Endothelial cell (in vitro differentiated cells): ENCODE measurements at places on chromosomes 7 and 10.
A peak's percentile ranks its signal among the peaks of the same experiment; 100 is the strongest.

GRCh38 chr7:131895541-131896164, 339.2 kb upstream of the PODXL start:
- DNase-seq, result no peak

- no peak for DNase-seq
These were observed 22.7 kb downstream of the NT5C3A start for GRCh38 chr7:33039903-33040292.

- DNase-seq, result no peak
These were observed 41.4 kb downstream of the LAMB4 start for GRCh38 chr7:108088729-108089128.

- DNase-seq, result no peak
These were observed 638 bp downstream of the LIPA start for GRCh38 chr10:89250865-89251408.

- no peak for DNase-seq
These were observed 129.4 kb downstream of the AKR1D1 start for GRCh38 chr7:138205614-138206150.

- DNase-seq, result peak; percentile 89
These were observed at the start of gene SLC25A28 for GRCh38 chr10:99619851-99620710. Gene SLC25A28, minus strand, starts transcription at chr10:99620439. Its CDS starts 104 bp downstream, at chr10:99620335.

- no peak for DNase-seq
These were observed 15.4 kb downstream of the TSPAN15 start for GRCh38 chr10:69466689-69467088.

DNA sequence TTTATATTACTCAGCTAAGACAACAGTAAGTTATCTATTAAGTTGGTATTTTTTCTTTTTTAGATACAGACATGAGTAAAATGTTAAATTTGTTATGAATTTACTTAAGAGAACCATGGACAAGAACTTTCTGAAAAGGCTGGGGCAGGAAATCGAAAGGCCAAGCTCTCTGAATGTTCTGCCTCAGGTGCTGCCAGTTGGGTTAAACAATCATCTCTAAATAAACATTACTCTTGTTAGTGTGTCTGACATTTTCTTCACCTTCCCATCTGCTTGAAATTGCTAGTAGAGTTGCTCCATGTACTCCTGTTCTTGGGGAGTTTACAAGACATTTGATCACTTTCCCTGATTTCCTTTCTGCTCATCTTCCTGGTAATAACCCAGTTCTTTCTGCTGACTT, 87.5 kb downstream of the ANKRD7 start:
- no peak for DNase-seq

DNA sequence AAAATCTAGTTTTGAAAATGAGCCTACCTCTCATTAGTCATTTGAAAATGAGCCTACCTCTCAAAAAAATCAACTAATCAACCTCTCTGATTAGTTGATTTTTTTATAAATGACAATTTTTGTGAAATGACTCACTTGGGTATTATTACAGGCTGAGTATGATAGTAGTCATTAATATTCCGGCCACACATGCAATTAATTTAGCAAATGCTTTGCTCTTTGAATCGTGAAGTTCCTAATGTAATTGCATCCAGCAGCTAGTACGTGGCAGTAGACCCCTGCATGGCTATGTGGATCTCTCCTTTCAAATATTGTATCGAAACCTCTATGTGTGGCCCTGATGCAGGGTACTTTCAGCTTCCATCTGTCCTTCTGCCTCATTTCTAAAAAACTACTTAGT, 245.9 kb upstream of the PHYHIPL start:
- DNase-seq, result no peak

GRCh38 chr7:80843018-80843677, 75.7 kb downstream of the SEMA3C start:
- no peak for DNase-seq

DNA sequence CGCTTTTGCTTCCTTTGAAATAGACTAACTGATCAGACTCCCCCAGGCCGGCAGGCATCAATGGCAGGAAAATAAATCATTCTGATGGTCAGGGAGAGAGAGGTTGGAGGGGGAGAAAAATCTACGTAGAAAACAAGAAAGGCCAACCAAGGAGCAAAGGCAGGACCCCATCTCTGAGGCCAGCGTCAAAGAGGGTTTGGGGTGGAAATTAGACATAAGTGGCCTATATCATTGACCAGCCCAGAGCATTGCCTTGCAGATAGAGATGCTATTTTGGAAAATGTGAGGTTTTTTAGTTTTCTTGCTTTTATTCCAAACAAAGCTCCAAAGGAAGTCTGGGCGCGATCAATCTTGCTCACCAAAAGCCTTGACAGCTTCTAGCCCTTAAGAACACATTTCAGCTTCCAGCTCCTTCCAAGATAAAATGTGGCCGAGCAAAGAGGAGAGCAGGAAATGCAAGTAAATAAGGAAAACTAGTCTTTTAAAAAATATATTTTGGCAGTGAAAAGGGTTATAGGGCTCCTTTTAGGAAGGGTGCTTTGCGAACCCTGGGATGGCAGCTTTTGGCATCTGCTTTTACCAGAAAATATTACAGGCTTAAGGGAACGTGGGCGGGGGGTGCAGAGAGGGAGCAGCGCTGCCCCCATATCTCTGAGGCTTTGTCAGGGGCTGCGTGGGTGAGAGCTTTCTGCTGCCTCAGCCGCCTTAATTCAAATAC, 2.0 kb upstream of the HOXA2 start:
- no peak for DNase-seq

DNA sequence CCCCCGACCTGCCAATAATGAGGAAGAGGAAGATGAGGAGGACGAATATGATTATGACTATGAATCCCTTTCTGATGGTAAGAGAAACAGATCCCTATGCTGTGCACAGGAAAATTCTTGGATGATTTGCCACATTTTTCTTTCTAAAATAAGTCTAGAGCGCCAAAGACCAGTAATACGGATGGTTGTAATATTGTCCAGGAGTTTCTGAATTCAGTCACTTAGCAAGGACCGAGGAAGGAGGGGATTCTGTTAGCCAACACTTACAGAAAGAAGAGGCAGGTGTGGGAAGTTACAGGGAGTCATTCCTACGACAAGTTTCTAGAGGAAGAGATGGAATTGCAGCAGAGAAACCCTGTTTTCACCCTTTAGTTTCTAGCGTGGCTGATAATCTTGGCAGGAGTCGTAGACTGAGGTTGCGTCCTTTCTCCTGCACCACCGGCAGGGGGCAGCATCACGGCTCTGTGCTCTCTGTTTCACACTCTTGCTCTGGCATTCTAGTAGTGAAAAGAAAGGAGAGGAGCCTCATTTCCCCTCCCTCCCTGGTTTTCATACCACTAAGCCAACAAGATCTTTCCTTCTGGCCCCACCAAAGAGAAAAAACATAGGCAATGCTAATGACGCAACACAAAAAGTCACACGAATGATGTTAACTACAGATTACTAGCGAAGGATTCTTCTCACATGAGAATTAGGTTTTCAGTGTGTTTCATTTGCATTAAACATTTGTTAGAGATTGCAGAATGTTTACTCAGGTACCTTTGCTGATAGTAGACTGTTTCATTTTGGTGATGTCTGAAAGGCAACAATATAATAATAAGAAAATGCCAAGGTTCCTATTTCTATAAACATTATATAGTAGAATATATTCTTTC, 82.7 kb downstream of the NOC3L start:
- DNase-seq, result peak; percentile 74

DNA sequence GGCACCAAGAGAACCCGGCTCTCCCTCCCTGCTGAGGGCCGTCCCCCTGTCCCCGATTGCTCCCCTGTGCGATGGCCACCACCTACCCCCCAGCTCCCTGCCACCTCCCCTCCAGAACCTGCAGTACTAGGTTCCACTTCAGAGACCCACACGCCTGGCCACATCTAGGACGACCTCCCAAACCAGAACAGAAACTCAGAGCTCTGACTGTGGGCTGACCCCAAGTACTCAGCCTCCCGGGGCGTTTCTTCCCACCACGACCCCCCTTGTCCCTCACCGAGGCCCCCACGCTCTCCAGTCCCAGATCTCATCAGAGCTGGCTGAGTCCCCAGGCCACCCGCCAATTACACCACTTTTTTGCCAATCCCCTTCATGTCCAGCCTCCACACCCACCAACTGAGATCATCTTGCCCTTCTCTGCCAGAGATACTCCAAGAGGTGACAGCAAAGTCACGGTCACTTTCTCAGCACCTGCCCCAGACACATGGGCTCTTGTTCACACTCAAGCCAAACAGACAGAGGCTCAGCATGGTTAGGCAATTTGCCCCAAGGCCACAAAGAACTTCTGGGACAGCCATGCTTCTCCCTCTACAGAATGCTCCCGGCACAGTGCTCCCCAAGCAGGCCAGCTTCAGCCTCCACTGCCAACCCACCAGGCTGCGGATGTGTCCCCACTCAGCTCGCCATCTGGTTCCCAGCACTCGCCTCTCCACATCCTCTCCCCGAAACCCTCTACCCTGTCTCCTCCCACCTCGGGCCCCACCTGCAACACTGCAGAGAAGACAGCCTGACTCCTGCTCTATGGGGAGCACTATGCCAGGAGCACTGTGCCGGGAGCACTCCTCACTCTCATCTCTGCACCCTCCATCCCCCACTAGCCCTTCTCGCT, 4.7 kb downstream of the TMEM120A start:
- no peak for DNase-seq

DNA sequence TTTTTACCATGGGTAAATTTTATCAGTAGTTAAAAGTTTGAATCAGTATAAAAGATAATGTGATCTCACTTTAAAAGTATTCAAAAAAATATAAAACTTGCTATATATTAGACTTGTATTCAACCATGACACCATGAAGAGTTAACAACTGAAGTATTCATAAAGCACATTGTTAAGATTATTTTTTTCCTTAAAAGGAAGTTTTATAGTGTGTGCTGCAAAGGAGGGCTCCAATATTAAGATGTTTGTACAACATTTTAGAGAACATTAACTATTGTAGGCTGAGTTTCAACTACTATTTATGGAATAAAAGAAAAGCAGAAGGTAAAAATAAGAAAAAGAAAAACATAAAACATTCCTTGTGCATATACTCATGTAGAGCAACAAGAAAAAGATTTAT, 24.5 kb upstream of the CUBN start:
- DNase-seq, result no peak

DNA sequence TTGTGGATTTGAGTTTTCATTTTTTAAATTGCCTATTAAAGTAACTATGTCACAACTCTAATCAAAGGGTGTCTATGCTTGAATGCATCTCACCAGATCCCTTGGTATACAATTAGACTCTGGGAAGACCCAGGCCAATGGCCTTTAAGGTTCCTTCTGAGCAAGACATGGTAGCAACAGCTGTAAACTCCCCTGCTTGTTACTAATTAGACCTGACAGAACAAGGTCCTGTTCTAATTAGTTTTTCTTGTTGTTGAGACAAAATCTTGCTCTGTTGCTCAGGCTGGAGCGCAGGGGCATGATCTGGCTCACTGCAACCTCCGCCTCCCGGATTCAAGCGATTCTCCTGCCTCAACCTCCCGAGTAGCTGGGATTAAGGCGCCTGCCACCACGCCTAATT, 2.9 kb downstream of the MYH16 start:
- no peak for DNase-seq

DNA sequence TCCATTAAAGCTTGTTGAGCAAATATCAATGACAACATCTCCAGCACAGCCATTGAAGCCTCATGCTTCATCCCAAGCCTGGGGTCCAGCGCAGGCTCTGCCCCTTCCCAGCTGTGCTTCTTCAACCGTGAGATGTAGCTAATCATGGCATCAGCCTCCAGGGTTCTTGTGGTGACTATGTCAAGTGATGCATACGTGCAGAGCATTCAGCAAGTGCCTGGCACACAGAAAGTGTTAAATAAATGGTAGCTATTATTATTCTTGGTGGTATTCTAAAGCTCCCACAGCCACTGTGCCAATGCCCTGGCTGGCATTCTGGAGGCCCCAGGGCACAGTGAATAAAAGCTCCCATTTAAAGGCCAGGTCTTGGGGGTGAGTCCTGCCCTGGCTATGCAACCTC, 146.6 kb downstream of the WDR11 start:
- no peak for DNase-seq

DNA sequence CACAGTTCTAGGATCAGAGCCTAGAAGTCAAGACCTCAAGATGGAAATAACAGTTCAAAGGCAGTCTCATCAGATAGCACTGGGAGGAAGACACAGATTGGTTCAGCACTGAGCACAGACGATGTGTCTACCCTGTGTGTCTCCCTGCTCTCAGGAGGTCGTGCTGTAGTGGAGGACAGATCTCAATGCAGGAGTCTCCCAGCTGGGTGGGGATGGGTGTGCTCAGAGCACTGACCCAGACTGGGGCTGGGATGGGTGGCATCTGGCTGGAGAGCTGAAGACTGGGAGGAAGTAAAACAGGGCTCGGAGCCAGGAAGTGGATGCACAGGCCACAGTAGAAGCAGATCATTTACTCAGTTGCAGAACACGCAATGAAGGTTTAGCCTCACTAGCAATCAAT, 69.5 kb upstream of the GDF10 start:
- DNase-seq, result no peak

DNA sequence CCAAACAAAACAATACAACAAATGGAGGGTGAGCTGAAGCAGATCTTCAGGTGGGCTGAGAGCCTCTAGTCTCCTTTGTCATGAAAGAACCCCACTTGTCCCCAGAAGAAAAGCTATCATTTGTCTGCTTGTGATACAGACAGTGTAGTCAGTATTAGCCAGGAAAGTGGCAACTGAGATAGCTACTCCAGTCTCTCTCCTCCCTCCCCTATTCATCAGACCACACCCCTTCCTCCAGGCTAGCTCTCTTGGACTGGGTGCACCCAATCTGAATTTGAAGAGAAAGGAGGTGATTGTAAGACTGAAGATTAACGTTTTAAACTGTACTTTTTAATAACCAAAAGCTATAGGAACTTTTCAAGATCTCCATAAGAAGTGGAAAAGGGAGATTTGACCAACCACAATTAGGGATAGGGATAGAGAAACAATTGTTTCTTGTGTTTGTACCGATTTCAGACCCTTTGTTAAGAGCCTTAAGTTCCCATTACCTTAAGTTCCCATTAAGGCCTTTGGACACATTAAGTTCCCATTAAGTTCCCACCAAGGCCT, 14.1 kb downstream of the BMPR1A start:
- no peak for DNase-seq

DNA sequence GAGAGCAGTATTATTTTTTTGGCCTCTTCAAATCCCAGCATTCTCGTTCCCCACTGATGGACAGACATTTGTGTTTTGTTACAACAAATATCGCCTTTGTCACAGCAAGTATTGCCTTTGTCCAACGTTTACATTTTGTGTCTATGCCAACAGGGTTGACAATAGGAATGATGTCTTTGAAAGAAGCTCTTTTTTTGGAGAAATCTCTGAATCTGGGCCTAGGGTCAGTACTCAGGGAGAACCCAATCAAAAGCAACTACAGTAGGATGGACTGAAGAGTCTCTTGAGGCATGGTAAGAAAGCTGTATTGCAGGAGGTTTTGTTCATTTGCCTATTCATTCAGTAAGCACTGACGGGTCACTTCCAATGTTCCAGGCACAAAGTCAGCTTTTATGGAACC, 57.7 kb upstream of the KLF14 start:
- no peak for DNase-seq

GRCh38 chr7:100895956-100896731, 456 bp upstream of the ACHE start:
- DNase-seq, result no peak
